ENCODE measurements at places on chromosomes 12 and 14.

DNA sequence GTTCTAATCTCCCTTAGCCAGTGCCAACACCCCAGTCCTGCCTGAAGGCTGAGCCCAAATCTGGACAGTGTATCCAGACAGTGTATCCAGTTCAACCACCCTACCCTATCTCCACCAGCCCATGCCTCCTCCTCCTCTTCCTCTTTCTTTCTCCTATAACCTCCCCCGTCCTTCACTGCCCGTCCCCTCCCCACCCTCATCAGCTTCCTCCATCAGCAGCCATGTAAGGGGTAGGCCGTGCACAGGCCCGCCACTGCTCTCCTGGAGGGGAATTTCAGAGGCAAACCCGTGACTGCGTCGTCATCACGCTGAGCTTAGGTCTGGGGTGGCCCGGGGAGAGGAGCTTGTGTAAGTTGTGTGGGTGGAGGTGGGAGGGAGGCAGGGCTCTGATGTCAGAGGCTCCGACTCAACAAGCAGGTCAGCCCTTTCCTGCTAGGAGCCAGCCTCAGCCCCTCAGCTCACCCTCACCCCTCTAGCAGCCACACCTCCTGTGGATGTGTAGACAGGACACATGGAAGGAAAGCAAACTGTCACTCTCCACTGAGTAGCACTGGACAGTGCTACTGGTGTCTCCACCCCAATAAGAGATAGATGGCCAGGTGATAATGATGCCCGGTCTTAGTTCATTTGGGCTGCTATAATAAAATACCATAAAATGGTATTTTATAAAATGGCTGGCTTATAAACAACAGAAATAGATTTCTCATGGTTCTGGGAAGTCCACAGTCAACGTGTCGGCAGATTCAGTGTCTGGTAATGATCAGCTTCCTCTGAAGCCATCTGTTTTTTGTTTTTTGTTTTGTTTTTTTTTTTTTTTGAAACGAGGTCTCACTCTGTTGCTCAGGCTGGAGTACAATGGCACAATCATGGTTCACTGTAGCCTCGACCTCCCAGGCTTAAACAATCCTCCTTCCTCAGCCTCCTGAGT is 50.5 kb downstream of the IRF2BPL start:
- DNase-seq: no peak

- no peak for DNase-seq
Observed at GRCh38 chr12:12788131-12788530, 2.7 kb downstream of the APOLD1 start.

GRCh38 chr12:62525271-62525670 is 58.6 kb downstream of the MON2 start:
- DNase-seq: no peak

GRCh38 chr12:51383269-51383905 is 7.8 kb downstream of the GALNT6 start:
- DNase-seq: no peak

DNA sequence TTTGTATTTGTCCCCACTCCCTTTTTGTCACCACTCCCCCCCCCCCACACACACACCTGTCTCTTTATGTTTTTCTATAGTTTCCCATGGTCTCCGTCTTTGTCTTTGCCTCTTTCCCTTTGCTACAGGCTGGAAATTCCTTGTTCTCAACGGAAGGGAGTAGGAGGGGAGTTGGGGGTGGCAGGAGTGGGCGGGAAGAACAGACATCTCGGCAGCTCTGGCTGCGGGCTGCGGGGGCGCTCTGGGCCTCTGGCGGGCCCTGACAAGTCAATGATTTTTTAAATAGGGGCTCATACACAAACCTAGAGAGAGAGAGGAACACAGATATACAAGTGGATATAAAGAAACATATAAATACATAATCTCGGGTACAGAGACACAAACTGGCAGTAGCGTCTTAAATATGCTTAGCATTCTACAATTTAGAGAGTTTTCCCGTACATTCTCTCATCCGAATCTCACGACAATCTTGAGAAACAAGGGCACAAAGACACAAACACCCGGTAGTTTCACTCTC is 2.4 kb upstream of the NAB2 start:
- DNase-seq: peak; percentile 33

- no peak for DNase-seq
Observed at GRCh38 chr12:99558109-99558508, 89.4 kb upstream of the GARIN6 start.

GRCh38 chr12:108131657-108132126 is 2.6 kb downstream of the WSCD2 start:
- no peak for DNase-seq

GRCh38 chr12:124625867-124626675 is 58.7 kb upstream of the NCOR2 start:
- no peak for DNase-seq

DNA sequence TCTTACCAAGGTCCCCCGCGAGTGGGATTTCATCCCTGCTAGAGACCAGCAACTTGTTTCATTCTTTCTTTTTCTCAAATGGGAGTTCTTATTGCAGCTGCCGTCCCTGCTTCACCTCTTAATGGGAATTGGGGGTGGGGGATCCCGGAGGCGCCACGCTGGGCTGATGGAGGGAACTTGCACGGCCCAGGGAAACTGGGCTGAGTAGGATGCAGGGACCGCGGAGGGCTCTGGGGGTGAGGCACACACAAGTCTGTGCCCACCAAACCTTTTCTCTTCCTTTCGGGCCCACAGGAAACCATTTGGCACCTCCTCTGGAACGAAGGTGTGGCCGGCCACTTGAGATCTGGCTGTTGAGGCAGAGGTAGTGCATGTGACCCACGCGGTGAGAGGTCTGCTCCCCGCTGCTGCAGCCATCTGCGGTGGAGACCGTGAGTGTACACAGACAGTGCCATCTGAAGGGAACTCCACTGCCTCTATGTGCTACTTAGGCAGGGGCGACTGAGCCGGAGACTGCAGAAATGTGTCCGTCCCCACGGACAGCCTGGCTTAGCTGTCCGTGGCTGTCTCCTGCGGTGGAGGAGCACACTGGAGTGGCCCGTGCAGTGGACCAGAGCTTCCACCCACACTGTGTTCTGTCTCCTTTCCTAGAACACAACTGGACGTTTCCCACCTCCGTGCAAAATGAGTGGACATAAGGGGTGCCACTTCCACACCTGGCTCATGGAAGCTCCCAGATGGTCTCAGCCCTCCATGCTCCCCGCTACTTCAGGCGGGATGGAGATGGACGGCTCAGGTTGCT is 42.1 kb upstream of the TESC start:
- DNase-seq: no peak

- DNase-seq: no peak
Observed at GRCh38 chr12:120010661-120011230, 21.7 kb downstream of the BICDL1 start.

DNA sequence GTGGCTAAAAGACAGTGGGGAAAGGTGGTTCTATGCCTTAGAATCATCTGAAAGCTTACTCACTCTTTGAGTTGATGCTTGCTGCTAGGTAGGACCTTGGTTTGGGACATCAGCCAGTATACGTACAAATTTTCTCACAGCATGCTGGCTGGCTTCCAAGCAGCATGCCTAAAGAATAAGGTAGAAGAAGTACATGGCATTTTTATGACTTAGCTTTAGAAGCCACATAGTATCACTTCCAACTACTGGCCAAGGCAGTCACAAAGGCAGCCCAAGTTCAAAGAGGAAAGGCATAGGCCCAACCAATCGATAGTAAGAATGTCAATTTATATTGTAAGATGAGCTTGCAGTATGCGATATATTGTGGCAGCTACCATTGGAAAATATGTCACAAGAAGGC is 284.2 kb upstream of the CAND1 start:
- peak; percentile 20 for DNase-seq

DNA sequence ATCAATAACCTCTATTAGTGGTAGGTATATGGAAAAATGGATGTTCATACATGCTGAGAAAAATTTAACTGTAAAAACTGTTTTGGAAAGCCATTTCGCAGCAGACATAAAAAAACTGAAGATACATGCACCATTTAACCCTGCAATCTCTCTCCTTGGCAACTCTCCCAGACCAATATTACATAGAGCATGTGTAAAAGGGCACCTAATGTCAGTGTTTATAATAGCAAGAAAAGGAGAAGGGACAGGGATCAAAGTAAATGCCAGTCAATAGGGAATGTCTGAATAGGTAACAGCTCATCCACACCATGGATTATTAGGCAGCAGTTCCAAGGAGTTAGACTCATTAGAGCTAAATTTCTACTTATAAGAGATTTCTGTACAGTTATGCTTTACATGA is 77.2 kb downstream of the BTG1 start:
- DNase-seq: peak; percentile 74

DNA sequence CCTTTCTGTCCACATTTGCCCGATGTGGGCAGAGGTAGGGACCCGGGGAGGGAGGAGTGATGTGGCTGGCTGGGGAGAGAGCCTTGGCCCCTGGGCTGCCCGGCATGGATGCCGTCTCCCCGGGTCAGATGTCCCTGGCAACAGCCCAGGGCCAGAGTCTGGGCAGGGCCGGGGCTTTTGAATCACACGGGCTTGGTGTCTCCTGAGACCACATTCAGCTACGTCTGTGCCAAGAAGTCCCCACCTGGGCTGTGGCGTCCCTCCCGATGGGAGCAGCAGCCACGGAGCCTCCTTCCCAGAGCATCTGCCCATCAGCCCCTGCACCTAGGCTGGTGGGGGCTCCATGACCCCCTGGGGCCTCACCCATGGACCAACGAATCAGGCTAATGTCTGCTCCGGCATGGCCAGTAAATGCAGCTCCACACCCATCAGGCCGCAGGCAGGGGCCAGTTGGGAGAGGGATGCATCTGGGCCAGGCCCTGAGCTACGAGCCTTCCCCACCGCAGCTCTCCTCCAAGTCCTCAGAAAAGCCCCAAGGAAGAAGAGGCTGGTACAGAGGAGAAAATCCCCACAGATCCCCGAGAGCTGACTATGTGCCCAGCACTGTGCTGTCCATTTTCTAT is 109.4 kb downstream of the RFLNA start:
- no peak for DNase-seq

DNA sequence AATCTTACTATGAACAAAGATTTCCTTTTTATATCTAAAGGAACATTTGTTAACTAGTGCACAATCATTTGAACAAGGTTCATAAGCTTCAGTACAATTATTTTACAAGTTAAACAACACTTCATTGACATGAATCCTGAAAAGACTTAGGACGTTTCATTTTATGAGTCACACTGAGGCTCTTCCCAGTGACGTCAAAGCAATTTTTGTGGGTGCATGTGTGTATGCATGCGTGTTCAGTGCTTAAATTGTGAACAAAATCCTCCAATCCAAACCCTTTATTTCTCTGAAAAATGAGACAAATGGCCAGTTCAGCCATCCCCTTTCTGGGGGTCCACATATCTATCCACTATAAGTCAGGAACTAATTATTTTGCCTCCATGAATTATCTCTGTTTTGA is 2.9 kb downstream of the LMNTD1 start:
- DNase-seq: no peak

DNA sequence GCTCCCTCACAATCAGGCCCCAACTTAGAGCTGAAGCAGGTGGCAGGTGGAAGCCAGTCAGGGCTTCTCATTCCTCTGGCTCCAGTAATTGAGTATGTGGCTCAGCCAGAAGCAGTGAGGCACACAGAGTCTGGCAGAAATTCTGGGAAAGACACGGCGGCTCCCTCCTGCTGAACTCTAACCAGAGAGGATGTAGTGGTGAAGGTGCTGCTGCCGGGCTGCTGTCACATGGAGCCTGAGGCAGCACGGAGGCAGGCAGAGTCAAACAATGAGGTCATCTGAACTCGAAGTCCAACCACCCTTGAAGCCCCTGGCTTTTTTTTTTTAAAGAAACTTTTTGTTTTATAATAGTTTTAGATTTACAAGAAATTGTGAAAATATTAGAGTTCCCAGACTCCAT is 33.4 kb upstream of the SMOC1 start:
- no peak for DNase-seq

- peak; percentile 90 for DNase-seq
Observed at GRCh38 chr14:103819503-103820307, 27.7 kb downstream of the PPP1R13B start.

DNA sequence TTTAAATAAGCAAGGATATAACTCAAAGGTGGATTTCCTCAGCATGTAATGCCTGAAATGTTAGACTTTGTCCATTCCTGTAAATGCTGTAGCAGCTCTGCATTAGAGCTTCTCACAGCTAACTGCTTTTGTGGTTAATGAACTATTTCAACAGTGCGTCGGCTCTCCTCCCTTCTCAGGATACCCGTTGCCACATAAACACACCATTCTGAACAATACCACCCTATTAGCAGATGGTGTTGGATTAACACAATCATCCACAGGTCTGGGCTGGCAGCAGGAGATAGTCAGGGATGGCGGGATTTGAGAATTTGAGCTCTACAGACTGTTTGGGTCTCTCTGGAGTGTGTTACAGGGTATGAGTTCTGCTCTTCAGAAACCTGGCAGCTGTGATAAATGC is 33.5 kb upstream of the C12orf42 start:
- peak; percentile 80 for DNase-seq

DNA sequence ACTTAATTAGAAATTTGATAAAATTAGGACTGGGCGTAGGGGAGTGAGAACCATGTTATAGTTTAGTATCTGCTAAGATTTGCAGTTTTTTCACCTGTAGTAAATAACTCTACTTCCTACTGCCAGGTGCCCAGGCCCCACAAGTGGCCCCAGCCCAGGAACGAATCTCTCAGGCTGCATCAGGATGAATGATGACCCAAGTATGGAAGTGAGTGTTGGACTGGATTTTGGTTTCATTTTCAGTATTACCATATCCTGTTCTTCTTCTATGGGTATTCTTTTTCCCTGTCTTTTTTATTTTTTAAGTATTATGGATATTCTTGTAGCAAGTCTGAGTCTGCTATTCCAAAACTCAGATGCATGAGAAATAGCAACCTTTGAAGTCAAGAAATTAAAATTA is 120.3 kb upstream of the BCAT1 start:
- no peak for DNase-seq

GRCh38 chr12:121248622-121249021 is 38.7 kb downstream of the P2RX4 start:
- DNase-seq: no peak

- DNase-seq: no peak
Observed at GRCh38 chr12:72432037-72432604, 160.0 kb downstream of the TRHDE start.

- DNase-seq: peak; percentile 15
Observed at GRCh38 chr14:88013750-88014349, 8.9 kb downstream of the GPR65 start.

GRCh38 chr12:19222558-19222957 is 93.0 kb downstream of the PLEKHA5 start:
- DNase-seq: no peak

- no peak for DNase-seq
Observed at GRCh38 chr12:110354172-110354780, 49.2 kb downstream of the ANAPC7 start.

DNA sequence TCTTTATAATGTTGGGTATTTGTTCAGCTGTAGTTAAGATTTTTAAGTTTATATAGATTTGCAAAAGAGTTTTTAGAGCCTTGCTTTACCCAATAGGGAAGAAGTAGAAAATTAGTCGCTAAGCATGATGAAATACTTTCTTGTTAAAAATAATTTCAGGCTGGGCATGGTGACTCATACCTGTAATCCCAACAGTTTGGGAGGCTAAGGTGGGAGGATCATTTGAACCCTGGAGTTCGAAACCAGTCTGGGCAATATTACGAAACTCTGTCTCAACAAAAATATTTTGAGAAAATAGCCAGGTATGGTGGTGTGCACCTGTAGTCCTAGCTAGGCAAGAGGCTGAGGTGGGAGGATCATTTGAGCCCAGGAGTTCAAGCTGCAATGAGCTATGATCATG is 18.7 kb upstream of the SCFD1 start:
- no peak for DNase-seq

Measured in NCI-H1105 (cell line).